ENCODE measurements at places on chromosomes 4 and X.
A peak's percentile ranks its signal among the peaks of the same experiment; 100 is the strongest.

DNA sequence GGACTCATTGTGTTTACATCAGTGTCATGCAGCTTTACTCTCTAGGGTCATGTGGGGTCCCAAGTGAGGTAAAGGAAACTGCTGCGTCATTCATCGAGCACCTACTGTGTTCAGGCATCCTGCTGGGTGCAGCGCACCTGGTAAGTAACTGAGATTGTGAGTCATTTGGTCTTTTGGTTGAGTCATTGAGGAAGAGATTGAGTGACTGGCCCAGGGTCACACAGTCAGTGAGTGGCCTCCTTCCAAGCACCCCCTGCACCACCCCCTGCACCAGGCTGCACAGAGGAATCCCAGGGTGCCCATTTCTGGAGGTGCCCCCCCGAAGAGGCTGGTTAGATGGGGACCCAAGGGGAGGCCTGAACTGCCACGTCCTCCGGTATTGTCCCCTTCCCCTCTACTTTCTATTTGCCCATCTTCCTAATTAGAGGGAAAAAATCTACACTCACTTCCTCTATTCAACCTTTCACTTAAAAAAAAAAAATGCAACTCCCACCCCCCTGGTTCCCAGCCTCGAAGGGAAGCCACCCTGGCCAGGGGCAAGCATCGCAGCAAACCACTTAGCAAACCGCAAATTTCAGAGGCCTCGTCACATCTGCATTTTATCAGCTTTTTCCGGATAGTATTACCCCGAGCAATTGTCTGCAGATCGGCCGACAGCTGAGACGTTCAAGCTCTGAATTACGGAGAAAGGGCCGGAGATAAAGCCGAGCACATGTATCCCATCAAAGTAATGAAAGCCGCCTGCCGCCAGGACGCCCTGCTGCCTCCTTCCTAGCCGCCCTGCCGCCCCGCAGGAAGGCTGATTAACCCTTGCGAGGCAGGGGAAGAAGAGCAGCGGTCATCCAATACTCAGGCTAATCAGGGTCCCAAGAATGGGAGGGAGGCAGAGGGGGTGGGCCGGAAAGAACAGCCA, 96.3 kb upstream of the MSX1 start:
- peak; percentile 90 for DNase-seq

- no peak for DNase-seq
Measured at GRCh38 chrX:4572691-4573090, 859.2 kb upstream of the PRKX start.

DNA sequence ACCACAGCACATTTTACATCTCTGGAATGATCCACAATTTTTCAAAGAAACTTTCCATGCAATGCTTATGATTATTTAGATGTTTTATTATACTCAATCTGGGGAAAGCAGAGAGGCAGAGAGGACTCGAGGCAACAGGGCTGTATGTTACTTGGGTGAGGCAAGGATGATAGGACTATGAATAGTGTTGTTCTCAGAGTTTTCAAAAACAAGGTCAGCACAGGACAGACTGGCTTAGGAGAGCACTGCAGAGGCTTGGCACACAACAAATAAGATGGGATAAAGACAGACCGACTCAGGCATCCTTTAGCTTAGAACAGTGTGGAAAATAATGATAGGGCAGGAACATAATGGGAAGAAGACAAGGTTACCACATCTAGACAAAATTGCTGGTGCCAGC, 65.4 kb downstream of the TMEM150C start:
- no peak for DNase-seq

DNA sequence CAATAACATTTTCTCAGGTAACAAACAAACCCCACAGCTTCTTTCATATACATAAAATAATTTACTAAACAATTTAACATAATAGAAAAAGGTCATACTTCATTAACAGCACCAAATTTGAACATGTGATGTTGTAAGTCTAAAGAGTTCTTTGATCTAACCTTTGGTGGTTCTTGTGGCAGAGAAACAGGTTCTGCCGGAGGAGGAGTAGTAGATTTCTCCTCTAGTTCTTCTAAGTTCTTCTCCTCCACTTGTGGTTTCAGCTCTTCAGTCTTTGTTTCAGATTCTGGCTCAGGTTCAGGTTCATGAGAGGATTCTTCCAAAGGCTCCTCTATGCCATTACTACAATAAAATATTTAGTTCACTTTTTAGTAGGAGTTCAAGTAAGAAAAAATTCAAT, 18.3 kb downstream of the G3BP2 start:
- no peak for DNase-seq

DNA sequence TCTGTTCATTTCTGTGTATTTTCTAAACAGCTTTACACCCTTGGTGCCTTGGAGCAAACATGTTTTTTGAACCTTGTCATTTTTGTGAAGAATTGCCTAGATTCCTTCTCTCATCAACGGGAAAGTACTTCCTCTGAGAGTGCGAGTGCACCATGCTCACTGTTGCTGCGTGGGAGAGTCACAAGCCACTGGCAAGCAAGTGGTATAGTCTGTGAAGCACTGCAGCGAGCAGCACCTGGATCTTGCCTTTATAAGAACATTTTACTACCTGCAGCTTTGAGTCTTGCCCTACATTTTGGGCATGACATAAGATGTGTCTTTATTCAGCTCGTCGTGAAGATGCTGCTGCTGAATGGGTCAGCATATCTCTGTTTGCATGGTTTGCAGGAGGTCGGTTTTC, 44.9 kb downstream of the HADH start:
- no peak for DNase-seq

- no peak for DNase-seq
Measured at GRCh38 chr4:121126449-121127006, 37.6 kb downstream of the TNIP3 start.

GRCh38 chr4:1851575-1852410, 4.2 kb downstream of the LETM1 start:
- DNase-seq = no peak

DNA sequence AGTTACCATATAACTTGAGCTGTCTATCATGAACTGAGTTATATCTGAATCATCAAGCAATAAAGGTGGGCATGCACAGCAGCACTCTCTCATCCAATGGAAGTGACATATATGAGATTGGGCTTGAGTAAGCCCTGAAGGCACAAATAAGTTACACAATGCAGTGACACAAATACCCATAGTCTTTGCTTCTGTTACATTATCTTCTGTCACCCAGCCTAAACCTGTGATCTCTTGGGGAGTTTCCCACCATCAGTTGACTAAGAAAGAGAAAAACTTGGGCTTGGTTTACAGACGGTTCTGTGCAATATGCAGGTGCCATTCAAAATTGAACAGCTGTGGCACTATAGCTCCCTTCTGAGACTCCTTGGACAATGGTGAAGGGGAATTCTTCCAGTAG, 138.8 kb upstream of the IL15 start:
- DNase-seq = no peak
